Inflammatory macrophage treated with lipopolysaccharide for 1 hour (primary cell): ENCODE measurements at places on chromosomes 16 and 17.

DNA sequence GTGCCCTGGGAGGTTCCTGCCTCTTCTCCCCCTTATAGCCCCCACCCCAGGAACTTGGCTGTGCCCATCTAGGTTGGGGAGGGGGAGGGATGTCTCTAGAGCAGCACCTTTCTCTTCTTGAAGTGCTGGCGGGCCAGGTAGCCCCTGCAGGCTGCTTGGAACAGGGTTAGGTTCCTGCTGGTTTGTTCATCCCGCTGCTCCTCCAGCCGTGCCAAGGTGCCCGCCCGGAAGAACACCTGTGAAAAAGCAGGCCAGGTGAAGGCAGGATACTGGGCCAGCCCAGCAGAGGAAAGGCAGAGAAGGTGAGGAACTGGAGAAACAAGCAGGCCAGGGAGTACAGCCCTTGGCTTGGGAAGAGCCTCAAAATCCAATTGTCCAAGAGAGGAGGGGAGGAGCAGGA lies 56.6 kb downstream of the PIPOX start:
- DNase-seq = no peak

GRCh38 chr17:21539146-21539545 lies 153.2 kb upstream of the KCNJ18 start:
- DNase-seq = no peak

GRCh38 chr17:57308543-57309186 lies 52.3 kb downstream of the MSI2 start:
- no peak for DNase-seq

DNA sequence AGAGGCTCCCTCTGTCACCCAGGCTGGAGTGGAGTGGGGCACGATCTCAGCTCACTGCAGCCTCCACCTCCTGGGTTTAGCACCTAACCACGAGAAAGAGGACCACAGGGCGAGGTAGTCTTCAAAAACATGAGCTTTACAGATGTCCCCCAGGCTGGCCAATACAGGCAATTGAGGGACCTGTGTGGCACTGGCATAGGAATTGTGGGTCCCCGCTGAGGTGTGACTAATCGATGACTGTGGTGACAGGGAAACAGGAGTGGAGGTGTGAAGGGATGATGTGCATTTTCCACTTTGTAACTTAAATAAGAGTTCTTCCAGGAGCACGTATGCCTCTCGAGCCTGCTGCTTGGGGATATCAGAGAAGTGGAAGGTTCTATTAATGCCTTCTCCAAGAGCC lies 12.6 kb upstream of the ARHGAP17 start:
- no peak for DNase-seq

DNA sequence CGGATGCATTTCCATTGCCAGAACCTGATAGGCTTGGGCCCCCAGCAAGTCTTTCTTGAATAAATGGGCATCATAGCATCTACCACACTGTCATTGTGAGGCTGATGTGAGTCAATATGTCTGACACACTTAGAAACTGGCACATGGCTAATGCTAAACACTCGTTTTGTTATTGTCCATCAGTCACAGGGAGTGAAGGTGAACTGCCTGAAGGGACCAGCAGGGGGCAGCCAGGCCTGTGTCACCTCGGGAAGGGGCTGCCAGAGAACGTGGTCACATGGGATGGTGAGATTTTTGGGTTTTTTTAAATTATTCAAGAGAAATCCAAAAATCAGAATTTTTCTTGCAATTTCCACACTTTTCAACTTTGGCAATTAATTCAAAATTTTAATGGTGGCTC lies 831 bp upstream of the RCVRN start:
- DNase-seq = peak; percentile 8

DNA sequence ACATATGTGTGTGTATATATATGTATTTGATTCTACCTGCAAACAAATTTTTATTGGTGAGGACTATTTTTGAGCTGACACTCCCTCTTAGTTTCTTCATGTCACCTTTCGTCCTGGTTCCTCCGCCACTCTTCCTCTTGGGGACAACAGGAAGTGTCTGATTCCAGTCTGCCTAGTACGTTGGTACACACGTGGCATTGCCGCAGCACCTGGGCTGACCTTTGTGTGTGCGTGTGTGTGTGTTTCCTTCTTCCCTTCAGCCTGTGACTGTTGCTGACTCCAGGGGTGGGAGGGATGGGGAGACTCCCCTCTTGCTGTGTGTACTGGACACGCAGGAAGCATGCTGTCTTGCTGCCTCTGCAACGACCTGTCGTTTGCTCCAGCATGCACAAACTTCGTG lies 29.4 kb upstream of the CACNG5 start:
- DNase-seq = no peak

DNA sequence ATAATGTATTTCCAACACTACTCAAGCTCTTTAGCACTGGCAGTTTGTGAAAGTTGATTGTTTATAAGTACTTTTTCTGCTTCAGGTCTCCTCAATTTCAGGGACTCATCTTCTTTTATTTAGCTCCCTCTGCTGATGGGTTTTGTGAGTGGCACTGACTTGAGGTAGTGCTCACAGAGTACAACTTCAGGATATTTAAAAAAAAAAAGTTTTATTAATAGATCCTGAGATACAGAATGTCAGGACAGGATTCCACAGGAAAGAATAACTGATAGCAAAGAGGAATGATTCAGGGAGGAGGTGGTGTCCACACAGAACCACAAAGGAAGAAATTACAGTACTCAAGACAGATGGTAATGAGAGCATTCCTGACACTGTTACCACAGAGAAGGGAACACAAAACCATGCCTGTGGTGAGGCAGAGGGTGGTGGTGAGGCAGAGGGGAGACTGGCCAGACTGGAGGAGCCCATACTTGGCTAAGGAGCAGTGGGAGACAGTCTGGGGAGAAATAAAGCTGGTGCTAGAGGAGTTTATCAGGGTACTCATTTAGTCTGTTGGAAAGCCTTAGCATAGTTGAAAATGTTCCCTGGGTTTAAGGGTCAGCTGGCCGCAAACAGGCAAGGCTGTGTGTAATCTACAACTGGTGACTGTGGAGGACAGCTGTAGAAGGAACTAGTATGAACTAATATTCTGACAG lies 63.7 kb downstream of the SPAG9 start:
- no peak for DNase-seq

GRCh38 chr16:83686726-83687125 lies 121.1 kb upstream of the HSBP1 start:
- no peak for DNase-seq

DNA sequence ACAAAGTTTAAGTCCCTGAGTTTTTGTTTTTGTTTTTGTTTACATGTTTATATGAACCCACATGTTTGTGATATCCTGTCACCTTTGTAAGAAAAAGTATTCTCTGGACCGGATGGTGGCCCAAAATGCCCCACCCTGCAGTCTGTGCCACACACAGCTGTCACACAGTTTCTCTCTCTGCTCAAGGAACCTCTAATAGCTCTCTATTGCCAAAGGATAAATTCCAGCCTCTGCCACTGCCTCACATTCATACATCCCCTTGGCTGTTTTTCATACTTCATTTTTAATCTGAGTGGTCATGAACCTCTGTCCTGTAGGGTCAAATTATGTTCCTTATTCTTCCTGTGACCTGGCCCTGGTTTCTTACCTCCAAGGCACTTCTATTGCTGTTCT lies 520.3 kb upstream of the CDH5 start:
- no peak for DNase-seq

GRCh38 chr17:76995387-76996105 lies 127.3 kb downstream of the MGAT5B start:
- no peak for DNase-seq

GRCh38 chr17:58007781-58008706 lies 998 bp upstream of the SRSF1 start:
- no peak for DNase-seq

- DNase-seq = no peak
Measured at GRCh38 chr16:10138881-10139280, 43.3 kb downstream of the GRIN2A start.

GRCh38 chr16:56347670-56348069 lies 77.7 kb downstream of the AMFR start:
- no peak for DNase-seq

DNA sequence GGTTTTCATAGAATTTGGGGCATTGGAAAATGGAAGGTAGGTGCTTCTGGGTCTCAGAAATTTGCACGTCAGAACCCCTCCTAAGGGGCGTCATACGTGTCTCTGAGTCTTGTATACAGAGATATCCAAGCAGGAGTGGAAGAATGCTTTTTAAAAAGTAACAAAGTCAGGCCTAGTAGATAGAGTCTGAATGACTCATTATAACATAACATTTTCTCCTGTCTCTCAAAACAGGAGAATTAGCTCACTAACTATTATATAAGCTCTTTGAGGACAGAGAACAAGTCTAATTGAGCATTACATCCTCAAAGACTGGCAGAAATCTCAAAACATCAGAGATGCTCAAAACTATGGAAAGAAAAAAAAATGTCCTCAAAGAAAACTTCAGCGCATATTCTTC lies 86.1 kb upstream of the CCL2 start:
- DNase-seq = no peak

DNA sequence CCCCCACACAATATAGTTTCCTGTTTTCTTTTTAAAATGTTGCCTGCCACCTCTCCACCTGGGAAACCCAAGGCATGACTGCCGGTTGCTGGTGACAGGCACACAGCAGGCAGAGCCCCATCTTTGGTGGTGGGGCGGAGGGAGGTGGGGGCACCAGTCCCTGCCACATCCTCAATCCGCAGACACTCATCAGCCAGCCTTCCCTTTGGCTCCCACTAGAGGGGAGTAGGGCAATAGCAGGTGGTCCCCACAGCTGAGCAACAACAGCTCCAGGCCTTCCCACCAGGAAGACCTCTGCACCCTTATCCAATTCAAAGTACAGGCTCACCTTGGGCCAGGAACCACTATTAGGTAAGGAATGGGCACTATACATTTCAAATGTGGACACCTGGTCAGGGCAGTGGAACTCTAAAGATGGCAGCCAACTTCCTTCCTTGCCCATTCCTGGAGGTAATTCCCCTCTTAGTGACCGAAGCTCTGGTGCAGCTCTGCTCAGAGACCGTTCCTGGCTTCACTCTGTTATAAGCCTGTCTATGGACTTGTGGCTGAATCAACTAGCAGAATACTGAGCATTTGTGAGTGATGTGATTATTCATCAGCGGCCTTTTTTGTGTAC lies 13.9 kb downstream of the RECQL5 start:
- DNase-seq = peak; percentile 14

DNA sequence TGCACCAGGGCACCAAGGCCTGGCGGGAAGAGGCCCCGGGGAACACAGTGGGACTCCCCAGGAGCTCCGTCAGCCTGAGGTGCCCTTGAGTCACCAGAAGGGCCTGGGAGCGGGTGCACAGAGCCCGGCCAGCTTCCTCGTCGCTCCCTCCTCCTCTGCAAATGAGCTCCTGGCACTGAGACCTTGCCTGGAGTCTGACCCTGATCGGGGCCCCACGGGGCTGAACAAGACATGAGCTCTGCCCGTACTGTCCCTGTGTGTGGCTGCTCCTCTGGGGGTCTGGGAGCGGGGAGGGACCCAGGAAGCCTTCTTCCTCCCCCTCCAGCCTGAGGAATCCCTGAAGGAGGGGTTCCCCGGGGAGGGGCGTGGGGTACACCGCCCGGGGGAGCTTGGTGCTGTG lies 36.4 kb upstream of the SSTR5 start:
- no peak for DNase-seq

- DNase-seq = peak; percentile 9
Measured at GRCh38 chr16:68200088-68200783, 35.7 kb downstream of the ESRP2 start.

DNA sequence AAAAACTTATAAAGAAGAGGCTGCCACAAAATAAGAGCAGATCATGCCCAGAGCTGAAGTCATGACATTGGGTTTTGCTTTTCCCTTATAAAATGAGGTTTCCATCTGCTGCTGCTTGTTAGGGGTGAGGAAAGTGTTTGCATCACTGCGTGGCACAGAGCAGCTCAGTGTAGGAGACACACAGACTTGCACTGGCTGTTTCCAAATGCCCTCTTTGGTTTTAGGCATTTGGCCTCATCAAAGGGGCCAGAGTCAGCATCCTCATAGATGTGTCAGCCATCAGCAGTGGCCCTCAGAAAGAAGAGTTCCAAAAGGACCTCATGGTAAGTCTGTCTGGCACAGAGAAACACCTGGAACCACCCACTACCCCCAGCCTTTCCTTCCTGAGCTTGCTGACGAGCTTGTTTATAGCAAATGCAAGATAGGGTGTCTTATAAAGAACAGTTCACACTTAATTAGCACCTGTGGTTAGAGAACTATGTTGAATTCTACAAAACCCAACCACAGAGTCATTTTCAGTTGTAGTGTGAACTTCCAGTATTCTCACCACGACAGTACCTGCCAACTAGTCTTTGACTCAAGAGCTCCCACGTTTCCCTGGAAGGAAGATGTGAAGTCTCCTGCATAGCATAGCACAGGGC lies 17.0 kb downstream of the VWA3A start:
- DNase-seq = no peak

DNA sequence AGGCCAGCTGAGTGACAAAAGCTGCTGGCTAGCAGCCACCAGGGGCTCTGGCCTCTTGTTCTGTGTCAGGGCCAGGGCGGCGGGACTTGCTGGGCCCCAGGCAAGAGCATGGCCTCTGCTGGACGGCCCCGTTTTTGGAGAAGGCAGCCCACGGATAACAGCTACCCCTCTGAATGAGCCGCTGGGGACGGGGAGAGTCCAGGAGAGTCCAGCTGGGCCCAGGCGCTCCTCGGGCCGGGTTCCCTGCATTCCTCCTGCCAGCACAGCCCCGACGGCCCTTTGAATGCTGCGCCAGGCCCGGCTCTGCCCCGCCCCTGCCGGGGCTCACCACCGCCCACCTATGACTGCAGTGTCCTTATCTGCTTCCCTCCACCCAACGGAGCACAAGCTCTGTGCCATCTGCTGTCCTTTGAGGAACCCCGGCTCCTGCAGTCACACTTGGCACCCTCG lies 33.4 kb downstream of the SLC7A5 start:
- no peak for DNase-seq

DNA sequence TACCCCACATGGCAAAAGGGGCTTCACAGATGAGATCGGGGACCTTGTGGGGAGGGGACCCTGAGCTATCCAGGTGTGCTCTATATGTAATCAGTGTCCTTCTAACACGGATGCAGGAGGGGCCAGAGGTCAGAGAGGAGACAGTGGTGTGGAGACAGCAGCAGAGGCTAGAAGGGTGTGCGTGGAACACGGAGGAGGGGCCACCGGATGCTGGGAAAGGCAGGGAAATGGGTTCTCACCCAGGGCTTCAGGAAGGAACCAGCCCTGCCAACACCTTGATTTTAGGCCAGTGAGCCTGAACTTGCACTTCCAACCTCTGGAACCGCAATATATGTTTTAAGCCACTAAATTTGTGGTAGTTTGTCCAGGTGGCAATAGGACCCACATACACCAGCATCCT lies 4.6 kb upstream of the SLC38A8 start:
- no peak for DNase-seq

- DNase-seq = no peak
Measured at GRCh38 chr16:73010150-73010676, 37.7 kb downstream of the ZFHX3 start.

DNA sequence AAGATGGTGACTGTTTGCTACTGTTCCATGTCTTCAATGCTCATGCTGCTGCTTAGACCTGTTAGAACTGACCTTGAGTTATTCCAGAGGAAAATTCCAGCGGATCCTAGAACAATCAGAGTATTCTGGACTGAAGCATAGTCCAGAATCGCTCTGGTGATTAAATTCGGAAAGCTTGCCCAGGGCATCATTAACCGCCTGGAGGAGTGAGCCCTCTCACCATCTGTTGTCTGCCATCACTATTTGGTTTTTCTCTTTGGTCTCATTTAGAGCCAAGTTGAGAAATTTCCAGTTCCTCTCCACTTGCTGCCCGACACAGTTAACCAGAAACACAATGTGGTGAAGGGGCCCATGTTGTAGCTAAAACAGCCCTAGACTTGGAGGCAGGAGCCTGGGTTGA lies 104.1 kb downstream of the BMERB1 start:
- DNase-seq = no peak
